ENCODE measurements at places on chromosomes 5 and 9. TPM values are rescaled to one million over a fixed set of nuclear protein-coding genes. Genes with fewer than 3 reads are reported as not detected.

Gene CARTPT
- total RNA-seq, result not detected

Gene GADD45G
- 19.8 TPM for total RNA-seq

Gene PPIP5K2
- 46.3 TPM for total RNA-seq

Gene PIP5K1B
- 56.6 TPM for total RNA-seq

Gene ADAMTS6
- total RNA-seq, result 0.89 TPM

Gene SLC6A3
- not detected for total RNA-seq

DNA sequence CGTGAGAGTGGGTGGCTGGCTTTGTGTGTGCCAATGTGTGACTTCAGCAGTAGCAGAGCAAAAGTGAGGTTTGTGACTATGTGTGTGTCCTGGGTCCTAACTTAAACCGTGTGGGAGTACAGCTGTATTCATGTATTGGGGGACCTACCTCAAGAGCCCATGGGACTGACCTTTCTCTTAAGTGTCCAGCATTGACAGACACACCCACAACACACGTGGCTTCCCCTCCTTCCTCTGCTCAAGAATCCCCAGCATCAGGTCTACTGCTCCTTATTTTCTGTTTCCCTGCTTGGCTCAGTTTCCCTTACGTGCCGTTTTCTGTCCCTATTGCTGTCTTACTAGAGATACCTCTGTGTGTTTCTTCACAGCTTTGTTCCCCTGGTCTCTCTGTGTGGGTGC, 616 bp downstream of the IL11RA start:
- H3K27me3 ChIP-seq, result no peaks in the 10 kb centered on the region
- peak overlapping the region; percentile 3 for H3K4me3 ChIP-seq
- H3K4me1 ChIP-seq, result peaks cover 30% of the 10 kb centered on the region
- H3K27ac ChIP-seq, result peak overlapping the region; percentile 70

- peaks cover 52% of the 10 kb centered on the region for H3K36me3 ChIP-seq
- H3K27me3 ChIP-seq, result no peaks in the 10 kb centered on the region
- peak; percentile 93 for DNase-seq
- H3K4me3 ChIP-seq, result peak overlapping the region; percentile 69
Observed at GRCh38 chr9:91131433-91131839, 230.3 kb downstream of the AUH start.

DNA sequence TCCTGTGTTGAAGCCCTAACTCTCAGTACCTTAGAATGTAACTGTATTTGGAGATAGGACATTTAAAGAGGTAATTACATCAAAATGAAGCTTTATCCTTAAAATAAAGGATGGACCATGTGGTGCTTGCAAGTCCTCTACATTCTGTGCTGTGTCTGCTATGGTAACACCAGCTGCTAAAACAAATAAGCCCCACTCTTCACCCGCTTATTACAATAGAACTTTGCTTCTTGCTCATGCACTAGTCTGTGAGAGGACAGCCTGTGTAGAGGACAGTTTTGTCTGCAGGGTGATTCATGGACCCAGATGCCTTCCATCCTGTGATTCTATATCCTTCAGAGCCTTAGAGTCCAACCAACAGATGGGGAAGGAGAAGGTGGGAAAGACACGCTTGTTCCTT, 12.5 kb upstream of the IGFBPL1 start:
- DNase-seq, result no peak
- H3K36me3 ChIP-seq, result no peaks in the 10 kb centered on the region
- H3K4me1 ChIP-seq, result no peaks in the 10 kb centered on the region
- peaks cover 3% of the 10 kb centered on the region for H3K27me3 ChIP-seq
- no peak overlapping the region for H3K4me3 ChIP-seq

DNA sequence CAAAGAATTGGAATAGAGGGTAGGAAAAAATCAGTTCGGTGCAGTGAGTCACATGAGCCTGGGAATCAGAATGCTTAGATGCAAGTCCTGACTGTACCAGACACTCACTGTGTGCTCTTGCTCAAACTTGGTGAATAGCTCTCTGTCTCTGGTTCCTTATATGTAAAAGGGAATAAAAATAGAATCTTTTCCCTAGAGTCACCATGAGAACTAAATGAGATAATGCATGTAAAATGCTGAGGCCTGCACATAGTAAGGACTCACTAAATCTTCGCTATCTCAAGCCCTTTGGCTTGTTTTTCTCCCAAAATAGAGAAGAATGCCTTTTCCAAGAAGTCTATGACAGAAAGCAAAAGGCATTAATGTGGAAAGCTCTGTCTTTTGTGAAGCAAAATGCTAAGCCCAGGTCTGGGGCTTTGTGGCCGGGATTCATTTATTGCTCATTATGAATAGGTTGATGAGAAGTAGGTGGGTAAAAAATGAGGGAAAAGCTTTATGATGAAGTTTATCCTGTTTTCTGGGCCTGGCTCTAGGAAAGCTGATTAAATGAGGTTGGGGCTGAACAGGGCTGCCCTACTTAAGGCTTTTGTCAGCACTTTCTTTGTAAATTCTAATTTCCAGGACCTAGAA, 483.3 kb downstream of the DMAC1 start:
- no peak overlapping the region for H3K27ac ChIP-seq
- H3K36me3 ChIP-seq, result peaks cover 2% of the 10 kb centered on the region
- no peak overlapping the region for H3K4me3 ChIP-seq
- peaks cover 2% of the 10 kb centered on the region for H3K27me3 ChIP-seq
- DNase-seq, result no peak
- no peaks in the 10 kb centered on the region for H3K4me1 ChIP-seq

DNA sequence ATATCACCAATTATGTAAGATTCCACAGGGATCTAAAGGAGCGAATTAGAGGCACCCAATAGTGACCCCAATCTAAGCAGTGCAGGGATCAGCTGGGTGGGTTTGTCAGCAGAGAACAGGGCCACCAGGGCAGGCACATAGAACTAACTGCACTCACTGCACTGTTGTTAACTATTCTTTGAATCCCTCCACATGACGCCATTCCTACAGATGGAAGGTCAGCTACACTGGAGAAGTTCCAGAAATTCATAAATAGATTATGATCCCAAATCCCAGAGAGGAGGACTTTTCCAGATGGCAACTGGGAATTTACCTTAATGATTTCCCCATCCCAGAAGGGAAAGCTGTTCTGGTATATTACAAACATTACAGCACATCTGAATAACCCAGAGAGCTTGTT, 84.2 kb downstream of the THBS4 start:
- no peak for DNase-seq
- peaks cover 24% of the 10 kb centered on the region for H3K36me3 ChIP-seq
- peaks cover 18% of the 10 kb centered on the region for H3K4me1 ChIP-seq
- H3K27ac ChIP-seq, result no peak overlapping the region

- H3K27ac ChIP-seq, result no peak overlapping the region
- H3K4me1 ChIP-seq, result no peaks in the 10 kb centered on the region
- H3K4me3 ChIP-seq, result no peak overlapping the region
- H3K27me3 ChIP-seq, result peaks cover 16% of the 10 kb centered on the region
- DNase-seq, result no peak
Observed at GRCh38 chr9:98479449-98479848, 224.0 kb upstream of the TBC1D2 start.

DNA sequence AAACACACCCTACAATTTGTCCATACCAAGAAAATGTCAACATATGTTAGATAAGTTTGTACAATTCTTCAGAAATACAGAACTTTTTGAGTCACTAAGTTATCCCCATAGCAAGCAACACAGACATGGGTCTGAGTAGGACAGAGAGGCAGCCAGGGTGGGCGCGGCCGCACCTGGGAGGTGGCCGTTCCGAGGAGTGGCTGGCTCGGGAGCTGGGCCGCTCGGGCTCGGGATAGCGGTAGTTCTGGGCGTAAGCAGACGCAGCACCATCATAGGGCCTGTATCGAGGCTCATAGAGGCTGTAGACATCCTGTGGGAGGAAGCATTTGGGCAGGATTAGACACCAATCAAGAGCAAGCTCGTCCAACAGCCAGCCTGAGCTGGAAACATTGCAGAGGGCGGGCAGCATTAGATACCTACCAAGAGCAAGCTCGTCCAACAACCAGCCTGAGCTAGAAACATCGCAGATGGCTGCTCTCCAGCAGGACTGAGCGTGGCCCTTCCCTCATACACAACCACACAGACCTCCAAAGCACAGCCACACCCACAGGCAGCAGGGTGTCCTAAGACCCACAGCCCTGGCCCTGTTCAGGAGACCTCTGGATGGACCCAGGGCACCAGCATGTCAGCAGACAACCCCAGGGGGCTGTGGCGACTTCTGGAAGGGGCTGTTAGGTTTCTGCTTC, 10.9 kb downstream of the SEC16A start:
- peaks cover 3% of the 10 kb centered on the region for H3K4me1 ChIP-seq
- H3K4me3 ChIP-seq, result no peak overlapping the region
- DNase-seq, result no peak
- peaks cover 40% of the 10 kb centered on the region for H3K36me3 ChIP-seq
- H3K27ac ChIP-seq, result no peak overlapping the region

- no peaks in the 10 kb centered on the region for H3K4me1 ChIP-seq
- H3K27me3 ChIP-seq, result peaks cover 14% of the 10 kb centered on the region
- H3K27ac ChIP-seq, result no peak overlapping the region
- no peaks in the 10 kb centered on the region for H3K36me3 ChIP-seq
- no peak for DNase-seq
- H3K4me3 ChIP-seq, result no peak overlapping the region
Observed at GRCh38 chr9:87748881-87749280, 23.0 kb downstream of the CTSL start.

- H3K27me3 ChIP-seq, result peaks cover 24% of the 10 kb centered on the region
- no peak overlapping the region for H3K27ac ChIP-seq
- no peak overlapping the region for H3K4me3 ChIP-seq
- H3K36me3 ChIP-seq, result no peaks in the 10 kb centered on the region
- DNase-seq, result no peak
- peaks cover 6% of the 10 kb centered on the region for H3K4me1 ChIP-seq
Observed at GRCh38 chr9:95043826-95044225, 273.7 kb downstream of the FANCC start.

GRCh38 chr9:133448487-133448972, 11.2 kb upstream of the CACFD1 start:
- H3K4me3 ChIP-seq, result no peak overlapping the region
- no peaks in the 10 kb centered on the region for H3K27me3 ChIP-seq
- H3K27ac ChIP-seq, result no peak overlapping the region
- H3K4me1 ChIP-seq, result no peaks in the 10 kb centered on the region

DNA sequence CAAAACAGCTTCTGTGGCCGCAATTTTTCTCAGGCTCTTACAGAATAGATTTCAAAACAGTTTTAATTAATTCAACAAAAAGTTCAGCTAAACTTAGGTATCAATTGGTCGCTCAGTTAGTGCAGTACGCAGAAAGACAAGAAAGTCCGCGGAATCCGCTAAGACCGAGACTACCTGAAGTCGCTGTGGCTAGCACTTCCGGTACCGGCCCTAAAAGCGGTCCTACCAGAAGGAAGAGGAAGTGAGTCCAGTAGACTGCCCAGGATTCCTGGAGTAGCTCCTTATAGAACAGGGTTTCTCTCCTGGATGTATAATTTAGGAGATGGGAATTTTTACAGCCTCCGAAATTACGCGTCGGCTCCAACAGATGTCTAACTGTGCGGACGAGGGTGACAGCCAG, 16.6 kb upstream of the PCDHB2 start:
- no peaks in the 10 kb centered on the region for H3K4me1 ChIP-seq
- H3K36me3 ChIP-seq, result no peaks in the 10 kb centered on the region
- no peak for DNase-seq
- peaks cover 2% of the 10 kb centered on the region for H3K27me3 ChIP-seq
- no peak overlapping the region for H3K27ac ChIP-seq
- no peak overlapping the region for H3K4me3 ChIP-seq

DNA sequence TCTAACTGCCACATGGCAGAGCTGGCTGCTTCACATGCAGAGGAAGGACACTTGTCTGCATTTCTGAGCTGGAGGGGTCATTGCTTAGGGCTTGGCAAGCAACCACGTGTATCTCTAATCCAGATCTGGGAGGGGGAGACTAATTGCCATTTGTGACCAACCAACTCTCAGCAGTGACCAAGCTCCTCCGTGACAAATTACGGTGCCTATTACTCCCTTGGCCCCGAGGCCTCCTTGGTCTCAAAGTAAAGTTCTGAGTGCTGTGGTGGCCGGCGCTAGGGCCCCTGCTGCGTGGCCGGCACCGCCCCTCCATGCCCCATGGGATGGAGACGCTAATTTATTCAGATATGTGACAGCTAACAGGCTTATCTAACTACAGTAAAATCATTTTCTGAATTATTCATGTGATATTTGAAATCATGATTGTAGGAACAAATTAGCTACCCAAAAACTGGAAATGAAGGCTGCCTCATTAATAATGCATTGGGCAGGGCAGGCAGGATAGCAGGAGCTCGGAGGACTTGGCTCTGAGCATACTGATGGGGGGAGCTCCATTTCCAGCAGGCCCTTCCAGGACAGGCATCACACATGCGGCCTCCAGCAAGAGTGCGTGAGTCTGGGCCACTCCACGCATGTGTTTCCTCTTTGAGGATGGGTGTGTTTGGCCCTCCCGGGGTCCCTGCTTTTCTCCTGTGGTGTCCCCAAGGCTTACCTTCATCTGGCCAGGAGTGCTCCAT, 67.7 kb downstream of the C5orf15 start:
- H3K27ac ChIP-seq, result no peak overlapping the region
- no peak overlapping the region for H3K4me3 ChIP-seq
- H3K4me1 ChIP-seq, result no peaks in the 10 kb centered on the region
- no peaks in the 10 kb centered on the region for H3K27me3 ChIP-seq

DNA sequence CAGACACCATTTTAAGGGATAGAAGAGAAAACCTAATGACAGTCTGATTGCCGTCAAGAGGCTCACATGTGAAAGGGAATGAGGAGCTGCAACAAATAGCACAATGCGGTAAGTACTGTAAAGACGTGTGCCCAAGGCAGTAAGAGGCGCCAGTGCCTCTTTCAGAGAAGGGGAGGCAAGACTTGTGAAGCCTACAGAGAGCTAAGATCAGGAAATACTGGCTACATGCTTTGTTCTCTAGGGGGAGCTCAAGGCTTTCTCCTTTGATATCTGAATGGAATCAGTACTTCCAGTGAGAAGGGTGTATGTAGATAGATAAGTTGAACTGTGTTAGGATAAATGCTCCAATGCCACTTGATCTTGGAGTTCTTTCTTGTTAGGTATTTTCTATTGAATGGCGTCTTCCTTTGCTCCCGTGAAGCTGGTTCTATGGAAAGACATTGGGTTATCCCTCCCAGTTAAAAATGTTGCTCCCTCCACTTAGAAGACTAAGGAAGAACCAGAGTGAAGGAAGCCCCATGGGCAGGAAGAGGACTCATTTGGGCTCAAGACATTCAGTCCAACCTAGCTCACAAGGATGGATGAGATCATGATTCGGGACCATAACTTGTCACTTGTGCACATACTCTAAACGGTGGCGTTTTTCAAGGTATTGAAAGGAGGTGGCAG, 23.5 kb upstream of the ALDOB start:
- no peaks in the 10 kb centered on the region for H3K4me1 ChIP-seq
- peak; percentile 76 for DNase-seq
- H3K4me3 ChIP-seq, result no peak overlapping the region
- no peak overlapping the region for H3K27ac ChIP-seq
- H3K36me3 ChIP-seq, result no peaks in the 10 kb centered on the region
- H3K27me3 ChIP-seq, result peaks cover 10% of the 10 kb centered on the region
